ENCODE measurements at places on chromosomes 1 and 21. TPM values are rescaled to one million over a fixed set of nuclear protein-coding genes. Genes with fewer than 3 reads are reported as not detected.

The SYCP1 gene
- not detected for total RNA-seq

- no peak for DNase-seq
Measured at GRCh38 chr1:58739856-58740466, 40.1 kb upstream of the MYSM1 start.

The ENAH gene
- 18.9 TPM for total RNA-seq

DNA sequence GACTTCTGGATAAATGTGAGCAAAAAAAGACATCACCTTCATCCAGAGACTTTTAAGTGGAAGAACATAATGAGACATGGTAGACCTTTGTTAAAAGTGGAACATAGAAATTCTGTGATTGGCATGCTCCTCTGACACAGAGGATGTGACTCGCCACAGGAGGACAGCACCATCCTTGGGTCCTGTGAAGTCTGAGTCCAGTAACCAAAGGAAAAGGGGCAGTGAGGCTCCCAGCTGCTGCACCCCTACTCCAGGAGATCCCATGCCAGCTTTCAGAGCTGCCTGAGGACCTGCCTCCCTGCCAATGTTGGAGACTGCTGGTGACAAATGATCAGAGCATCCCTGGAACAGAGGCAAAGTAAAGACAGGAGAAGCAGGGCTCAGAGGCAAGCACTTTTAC is 136.2 kb downstream of the BRINP2 start:
- DNase-seq, result no peak

The KCNK2 gene
- not detected for total RNA-seq

DNA sequence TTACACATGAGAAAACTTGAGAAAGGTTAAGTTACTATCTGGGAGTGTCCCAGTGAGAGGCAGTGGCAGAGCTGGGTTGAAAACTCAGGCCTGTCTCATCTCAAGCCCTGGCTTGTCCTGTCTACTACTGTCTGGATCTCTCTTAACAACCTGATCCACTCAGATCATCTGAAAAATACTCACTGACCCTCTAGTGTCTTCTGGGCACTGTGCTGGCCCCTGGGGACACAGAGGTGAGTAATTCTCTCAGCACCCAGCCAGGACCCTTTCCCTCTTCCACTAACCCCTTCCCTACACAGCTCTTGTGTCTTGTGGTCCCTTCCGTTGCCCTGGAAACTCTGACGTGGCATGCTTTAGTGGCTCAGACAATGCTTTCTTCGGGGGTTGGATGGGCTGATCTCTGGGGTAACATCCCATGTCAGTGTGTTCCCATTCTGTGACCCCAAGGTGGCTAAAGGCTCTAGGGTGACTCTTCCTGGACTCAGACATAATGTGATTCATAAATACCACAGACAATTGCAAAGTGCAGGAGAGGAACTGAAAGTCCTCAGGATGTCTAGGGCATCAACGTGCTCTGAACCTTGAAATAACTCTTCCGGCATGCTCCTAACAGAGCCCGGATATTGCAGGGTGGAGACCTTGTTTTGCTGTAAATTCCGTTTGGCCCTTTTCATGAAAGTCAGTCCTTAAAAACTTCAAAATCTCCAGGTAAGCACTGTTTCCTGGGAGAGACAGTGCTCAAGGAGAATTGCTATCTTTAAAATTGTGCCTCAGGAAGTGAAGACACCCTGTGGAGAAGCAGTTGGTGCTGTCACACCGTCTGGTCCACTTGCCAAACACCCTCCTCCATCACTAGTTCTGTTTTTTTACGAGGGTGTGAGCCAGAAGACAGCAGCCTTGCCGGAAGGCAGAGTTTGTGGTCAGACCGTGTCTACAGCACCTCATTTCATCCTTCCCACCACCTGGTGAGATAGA is 4.0 kb downstream of the SHISAL2A start:
- DNase-seq, result peak; percentile 54

The KLF17 gene
- total RNA-seq, result not detected

- DNase-seq, result no peak
Measured at GRCh38 chr1:103197216-103197615, 88.9 kb upstream of the COL11A1 start.

The FCRL3 gene
- 4.0 TPM for total RNA-seq

- DNase-seq, result peak; percentile 20
Measured at GRCh38 chr1:13699510-13699909, 478 bp upstream of the PRDM2 start.

DNA sequence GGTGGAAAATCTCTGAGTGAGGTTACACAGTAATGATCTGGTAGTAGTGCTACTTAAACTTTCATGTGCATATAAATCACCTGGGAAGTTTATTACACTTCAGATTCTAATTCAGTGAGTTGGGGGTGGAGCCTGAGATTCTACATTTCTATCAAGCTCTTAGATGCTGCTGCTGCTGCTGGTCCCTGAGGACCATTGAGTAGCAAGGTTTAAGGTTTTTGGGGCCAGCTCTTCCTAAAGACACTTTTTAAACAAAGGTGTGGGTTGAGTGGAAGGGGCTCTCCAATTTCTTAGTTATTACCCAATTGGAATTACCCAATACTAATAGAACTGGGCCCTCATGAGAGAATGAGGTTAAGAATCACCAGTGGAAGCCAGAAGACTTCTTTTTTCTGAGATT is 29.5 kb downstream of the KCNA3 start:
- no peak for DNase-seq

The ACOT11 gene
- total RNA-seq, result 75.6 TPM

DNA sequence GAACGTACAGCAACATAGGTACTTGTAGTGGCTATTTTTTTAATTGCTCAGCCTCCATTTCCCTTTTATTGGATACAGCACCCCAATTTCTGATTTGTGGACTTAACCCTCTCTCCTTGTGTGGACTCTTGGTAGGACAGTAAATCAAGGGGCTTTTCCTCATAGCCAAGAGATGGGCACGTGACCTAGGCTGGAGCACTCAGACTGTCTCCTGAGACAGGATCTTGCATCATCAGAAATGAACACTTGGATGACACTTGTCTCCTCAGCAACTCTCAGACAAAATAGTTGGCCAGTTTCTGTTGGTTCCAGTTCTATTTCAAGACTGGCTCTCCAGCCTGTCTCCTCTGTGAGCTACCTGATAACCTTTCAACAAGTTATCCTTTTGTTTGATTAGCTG is 112.9 kb upstream of the ZNF678 start:
- no peak for DNase-seq

- peak; percentile 71 for DNase-seq
Measured at GRCh38 chr1:209354111-209354839, 229.2 kb upstream of the CAMK1G start.

The LMX1A gene
- 0.79 TPM for total RNA-seq

GRCh38 chr1:211610779-211611556 is 32.0 kb upstream of the SLC30A1 start:
- no peak for DNase-seq

- no peak for DNase-seq
Measured at GRCh38 chr1:61202854-61203598, 120.7 kb downstream of the NFIA start.
